ENCODE measurements at places on chromosomes 7 and 10. TPM values are rescaled to one million over a fixed set of nuclear protein-coding genes. Genes with fewer than 3 reads are reported as not detected.

DNA sequence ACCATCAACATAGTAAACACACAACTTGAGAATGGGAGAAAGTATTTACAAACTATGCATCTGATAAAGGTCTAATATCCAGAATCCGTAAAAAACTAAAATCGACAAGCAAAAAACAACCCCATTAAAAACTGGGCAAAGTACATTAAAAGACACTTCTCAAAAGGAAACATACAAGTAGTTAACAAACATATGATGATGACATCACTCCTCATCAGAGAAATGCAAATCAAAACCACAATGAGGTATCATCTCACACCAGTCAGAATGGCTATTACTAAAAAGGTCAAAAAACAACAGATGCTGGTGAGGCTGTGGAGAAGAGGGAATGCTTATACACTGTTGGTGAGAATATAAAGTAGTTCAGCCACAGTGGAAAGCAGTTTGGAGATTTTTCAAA lies 125.1 kb downstream of the TFPI2 start:
- DNase-seq = no peak
- H3K36me3 ChIP-seq = no peaks in the 10 kb centered on the region
- no peak overlapping the region for H3K4me3 ChIP-seq
- H3K27me3 ChIP-seq = no peaks in the 10 kb centered on the region

GRCh38 chr7:41924796-41925195 lies 221.9 kb upstream of the INHBA start:
- no peak for DNase-seq
- no peaks in the 10 kb centered on the region for H3K36me3 ChIP-seq
- H3K27ac ChIP-seq = no peak overlapping the region
- no peaks in the 10 kb centered on the region for H3K4me1 ChIP-seq
- peaks cover 47% of the 10 kb centered on the region for H3K27me3 ChIP-seq
- H3K4me3 ChIP-seq = no peak overlapping the region

The IKZF1 gene
- 504 TPM for total RNA-seq

GRCh38 chr10:132723330-132723970 lies 62.5 kb downstream of the NKX6-2 start:
- no peaks in the 10 kb centered on the region for H3K27me3 ChIP-seq
- H3K36me3 ChIP-seq = no peaks in the 10 kb centered on the region

DNA sequence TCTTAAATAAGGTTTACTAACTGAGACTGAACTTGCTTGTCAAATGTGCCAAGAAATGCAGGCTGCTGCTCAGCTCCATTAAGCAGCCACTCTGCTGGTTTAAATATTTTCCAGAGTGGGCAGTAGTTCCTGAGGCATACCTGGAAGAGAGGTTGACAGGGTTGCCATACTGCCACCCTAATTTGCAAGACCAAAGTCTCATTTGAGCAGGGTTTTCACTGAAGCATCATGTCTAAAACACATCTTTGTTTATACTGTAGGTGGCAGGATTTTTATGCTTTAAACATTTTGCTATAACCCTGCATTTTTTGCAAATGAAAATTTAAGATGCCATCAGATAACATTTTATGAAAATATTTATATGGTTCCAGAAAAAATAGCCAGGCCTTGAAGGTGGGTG lies 618.0 kb upstream of the LRRTM3 start:
- H3K27me3 ChIP-seq = no peaks in the 10 kb centered on the region
- DNase-seq = no peak

The NODAL gene
- total RNA-seq = not detected

GRCh38 chr10:45432700-45433472 lies 58.9 kb downstream of the ALOX5 start:
- H3K27me3 ChIP-seq = no peaks in the 10 kb centered on the region
- peak overlapping the region; percentile 21 for H3K4me3 ChIP-seq
- H3K27ac ChIP-seq = peak overlapping the region; percentile 78
- DNase-seq = no peak
- no peaks in the 10 kb centered on the region for H3K36me3 ChIP-seq

DNA sequence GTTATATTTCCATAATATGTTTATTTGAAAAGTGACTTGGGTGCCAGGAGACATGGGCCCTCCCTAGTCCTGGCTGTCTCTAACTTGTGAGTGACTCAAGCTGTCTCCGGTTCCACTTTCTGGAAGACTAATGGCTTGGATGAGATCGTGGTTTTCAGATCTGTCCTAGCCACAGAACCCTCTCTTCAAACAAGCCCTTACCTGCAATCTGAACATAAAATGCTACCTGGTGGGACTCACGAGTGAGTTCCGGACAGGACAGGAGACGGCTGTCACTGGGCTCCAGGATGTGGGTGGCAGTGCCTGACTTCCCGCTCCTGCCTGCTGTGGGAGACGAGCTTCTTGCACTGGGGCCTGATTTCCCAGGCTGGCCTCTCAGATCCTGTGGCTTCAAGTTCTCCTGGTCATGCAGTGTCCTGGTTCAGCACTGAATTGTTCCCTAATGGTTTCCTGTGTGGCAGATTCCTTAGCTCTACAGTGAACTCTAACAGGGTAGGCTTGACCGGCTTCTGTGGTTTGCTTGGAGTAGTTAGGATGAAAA lies 26.0 kb upstream of the PFKFB3 start:
- no peak for DNase-seq
- peak overlapping the region; percentile 94 for H3K27ac ChIP-seq
- H3K27me3 ChIP-seq = no peaks in the 10 kb centered on the region

- peak overlapping the region; percentile 11 for H3K4me3 ChIP-seq
- no peak for DNase-seq
- peaks cover 26% of the 10 kb centered on the region for H3K4me1 ChIP-seq
Observed at GRCh38 chr7:155306673-155307470, 9.2 kb downstream of the INSIG1 start.

- no peak overlapping the region for H3K27ac ChIP-seq
- no peaks in the 10 kb centered on the region for H3K4me1 ChIP-seq
- no peaks in the 10 kb centered on the region for H3K36me3 ChIP-seq
Observed at GRCh38 chr7:91068136-91068795, 196.0 kb upstream of the FZD1 start.

DNA sequence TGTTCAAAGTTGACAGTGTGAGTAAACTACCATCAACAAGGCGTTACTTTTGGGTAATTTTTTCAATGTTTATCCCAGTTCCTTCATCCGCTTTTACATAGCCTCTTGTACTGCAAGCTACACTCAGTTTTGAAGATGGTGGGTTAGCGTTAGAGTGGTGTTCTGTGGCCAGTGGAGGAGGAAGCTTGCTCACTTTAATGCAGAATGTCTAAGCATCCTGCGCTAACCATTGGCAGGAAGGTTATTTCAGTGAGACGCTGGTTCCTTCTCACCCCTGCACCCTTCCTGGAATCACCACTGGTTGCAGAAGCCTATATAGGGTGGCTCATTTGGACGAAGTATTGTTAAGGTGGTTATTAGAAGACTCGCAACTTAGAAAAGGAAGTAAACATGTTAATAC lies 159.1 kb downstream of the CELF2 start:
- H3K27me3 ChIP-seq = no peaks in the 10 kb centered on the region
- peaks cover 10% of the 10 kb centered on the region for H3K4me1 ChIP-seq
- peak overlapping the region; percentile 100 for H3K27ac ChIP-seq
- H3K4me3 ChIP-seq = no peak overlapping the region
- peaks cover 19% of the 10 kb centered on the region for H3K36me3 ChIP-seq

DNA sequence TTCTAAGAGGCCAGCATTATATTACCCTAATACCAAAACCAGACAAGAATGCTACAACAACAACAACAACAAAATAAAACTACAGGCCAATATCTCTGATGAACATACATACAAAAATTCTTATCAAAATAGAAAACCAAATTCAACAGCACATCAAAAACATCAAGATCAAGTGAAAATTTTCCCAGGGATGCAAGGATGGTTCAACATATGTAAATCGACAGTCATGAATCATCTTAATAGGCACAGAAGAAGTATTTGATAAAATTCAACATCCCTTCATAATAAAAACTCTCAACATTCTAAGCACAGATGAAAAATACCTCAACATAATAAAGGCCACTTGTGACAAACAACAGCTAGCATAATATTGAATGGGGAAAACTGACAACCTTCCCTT lies 75.3 kb downstream of the JMJD1C start:
- H3K4me1 ChIP-seq = peaks cover 34% of the 10 kb centered on the region
- no peak overlapping the region for H3K27ac ChIP-seq
- no peak for DNase-seq
- peaks cover 11% of the 10 kb centered on the region for H3K36me3 ChIP-seq
- no peaks in the 10 kb centered on the region for H3K27me3 ChIP-seq
- H3K4me3 ChIP-seq = no peak overlapping the region
